ENCODE measurements at places on chromosomes 5 and 9. TPM values are rescaled to one million over a fixed set of nuclear protein-coding genes. Genes with fewer than 3 reads are reported as not detected.

ERGIC1 gene
- polyA plus RNA-seq, result 118 TPM

- DNase-seq, result no peak
Observed at GRCh38 chr9:84823421-84824271, 154.1 kb downstream of the NTRK2 start.

DNA sequence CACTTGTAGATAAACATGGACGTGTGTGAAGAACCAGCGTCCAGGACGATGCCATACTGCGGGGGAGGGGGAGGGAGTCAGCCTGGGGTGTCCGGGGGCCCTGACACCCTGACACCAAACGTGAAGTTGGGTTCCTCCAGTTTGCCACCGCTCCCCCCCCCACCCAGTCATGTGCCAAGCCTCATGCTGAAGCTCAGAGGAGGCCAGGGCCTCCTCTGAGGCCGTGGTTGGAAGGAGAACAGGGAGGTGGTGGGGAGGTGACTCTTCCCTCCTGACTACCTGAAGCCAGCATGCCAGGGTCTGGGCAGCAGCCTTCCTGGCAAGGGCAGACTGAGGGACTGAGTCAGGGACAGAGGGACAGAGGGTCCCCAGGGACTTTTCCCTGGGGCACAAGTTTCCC, 1.6 kb downstream of the ENTPD2 start:
- no peak for DNase-seq

- no peak for DNase-seq
Observed at GRCh38 chr9:556199-556598, 285.3 kb upstream of the DMRT1 start.

DNA sequence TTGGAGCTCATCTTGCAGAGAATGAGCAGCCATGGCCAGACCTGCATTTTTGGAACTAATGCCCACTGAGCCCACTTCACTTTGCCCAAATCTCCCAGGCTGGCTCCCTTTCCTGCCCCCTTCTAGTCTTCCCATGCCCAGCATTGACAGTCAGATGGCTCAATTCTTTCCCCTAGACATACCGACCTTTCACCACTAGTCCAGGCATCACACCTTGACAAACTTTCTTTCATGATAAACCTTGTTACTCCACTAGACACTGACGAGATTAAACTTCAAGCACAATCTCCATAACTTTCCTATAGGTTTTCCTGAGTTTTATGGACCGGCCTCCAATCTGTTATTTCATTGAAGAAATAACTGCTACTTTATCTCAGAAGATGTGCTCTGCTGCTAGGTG, 47.8 kb upstream of the RAI14 start:
- DNase-seq, result no peak

DNA sequence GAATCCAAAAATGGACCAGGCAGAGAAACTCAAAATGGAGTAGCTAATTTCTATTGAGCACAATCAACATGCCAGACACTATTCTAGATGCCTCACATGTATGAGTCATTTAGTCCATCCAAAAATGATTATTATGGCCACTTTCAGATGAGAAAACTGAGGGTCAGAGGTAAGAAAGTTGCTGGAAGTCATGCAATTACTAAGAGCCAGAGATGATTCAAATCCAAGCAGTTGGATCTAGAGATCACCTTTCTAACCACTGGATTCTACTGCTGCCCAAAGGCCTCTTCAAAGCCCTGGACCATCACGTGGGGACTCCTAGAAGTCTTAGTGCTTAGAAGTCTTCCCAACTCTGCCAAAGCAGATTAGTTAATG, 51.8 kb upstream of the HMHB1 start:
- DNase-seq, result no peak

SIT1 gene
- polyA plus RNA-seq, result 0.40 TPM

TAF7 gene
- polyA plus RNA-seq, result 169 TPM

DNA sequence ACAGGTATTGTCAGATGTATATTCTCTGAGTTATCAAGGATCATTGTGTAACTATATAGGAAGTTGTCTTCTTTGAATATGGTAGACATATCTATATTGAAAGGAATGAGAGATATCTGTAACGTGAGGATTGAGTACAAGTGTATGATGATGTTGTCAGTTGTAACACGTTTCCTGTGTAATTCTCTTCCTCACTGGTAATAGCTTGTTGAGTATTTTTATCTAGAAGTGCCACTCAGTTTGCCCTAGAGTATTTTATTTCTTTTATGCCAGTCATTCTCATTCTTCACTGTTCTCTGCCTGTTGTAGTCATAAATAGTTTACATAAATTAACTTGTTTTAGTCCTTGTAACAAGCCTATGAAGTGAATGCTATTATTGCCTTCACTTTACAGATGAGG, 172.1 kb downstream of the BAAT start:
- no peak for DNase-seq

ARID3C gene
- polyA plus RNA-seq, result 0.12 TPM

GRCh38 chr5:139021346-139021745, 146.2 kb upstream of the LRRTM2 start:
- DNase-seq, result no peak

NR2F1 gene
- 241 TPM for polyA plus RNA-seq
